Activated CD4-positive, alpha-beta T cell treated with anti-CD3 and anti-CD28 coated beads, Interleukin-2, amount 10 ng/mL, durations not matched to agents 7 days and 5 days (primary cell): ENCODE measurements at places on chromosomes 7 and 10.

DNA sequence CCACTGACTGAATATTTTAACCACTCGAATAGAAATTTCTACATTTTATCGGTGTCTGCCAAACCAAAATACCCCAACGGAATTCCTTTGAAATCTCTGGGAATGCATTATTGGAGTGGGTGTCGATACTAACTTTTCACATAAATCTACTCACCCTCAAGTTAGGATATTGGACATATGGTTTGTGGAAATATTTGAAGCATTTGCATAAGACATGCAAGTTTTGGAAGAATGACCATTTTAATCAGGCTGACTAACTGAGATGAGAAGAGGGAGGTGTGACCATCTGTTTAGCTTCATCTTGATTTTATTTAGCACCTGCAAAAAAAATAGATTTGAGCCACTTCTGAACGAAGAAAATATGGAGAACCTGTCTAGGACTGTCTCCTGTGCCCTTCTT is 61.2 kb downstream of the KLF6 start:
- peaks cover 2% of the 10 kb centered on the region for H3K4me1 ChIP-seq
- H3K27ac ChIP-seq = no peak overlapping the region
- H3K27me3 ChIP-seq = peaks cover 20% of the 10 kb centered on the region
- no peak for DNase-seq
- no peaks in the 10 kb centered on the region for H3K36me3 ChIP-seq

DNA sequence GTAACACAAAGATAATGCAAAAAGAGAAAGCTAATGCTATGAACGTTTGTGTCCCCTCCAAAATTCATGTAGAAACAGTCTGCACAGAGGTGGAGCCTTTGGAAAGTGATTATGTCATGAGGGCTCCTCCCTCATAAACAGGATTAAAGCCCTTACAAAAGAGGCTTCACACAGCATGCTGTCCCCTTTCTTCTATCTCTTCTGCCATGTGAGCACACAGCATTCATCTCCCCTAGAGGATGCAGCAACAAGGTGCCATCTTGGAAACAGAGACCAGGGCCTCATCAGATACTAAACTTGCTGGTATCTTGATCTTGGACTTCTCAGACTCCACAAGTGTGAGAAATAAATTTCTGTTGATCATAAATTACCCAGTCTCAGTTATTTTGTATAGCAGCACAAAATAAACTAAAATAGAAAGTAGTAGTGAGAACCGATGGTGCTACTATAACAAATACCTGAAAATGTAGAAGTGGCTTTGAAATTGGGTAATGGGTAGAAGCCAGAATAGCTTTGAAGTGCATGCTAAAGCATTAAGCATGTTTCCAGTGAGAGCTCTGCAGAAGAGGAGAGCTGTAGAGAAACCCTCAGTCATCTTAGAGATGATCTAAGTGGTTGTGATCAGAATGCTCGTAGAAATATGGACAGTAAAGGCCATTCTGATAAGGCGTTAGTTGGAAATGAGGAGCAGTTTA is 108.7 kb downstream of the DNAJC1 start:
- no peak for DNase-seq
- H3K36me3 ChIP-seq = peaks cover 32% of the 10 kb centered on the region
- H3K4me1 ChIP-seq = peaks cover 16% of the 10 kb centered on the region
- no peak overlapping the region for H3K4me3 ChIP-seq

DNA sequence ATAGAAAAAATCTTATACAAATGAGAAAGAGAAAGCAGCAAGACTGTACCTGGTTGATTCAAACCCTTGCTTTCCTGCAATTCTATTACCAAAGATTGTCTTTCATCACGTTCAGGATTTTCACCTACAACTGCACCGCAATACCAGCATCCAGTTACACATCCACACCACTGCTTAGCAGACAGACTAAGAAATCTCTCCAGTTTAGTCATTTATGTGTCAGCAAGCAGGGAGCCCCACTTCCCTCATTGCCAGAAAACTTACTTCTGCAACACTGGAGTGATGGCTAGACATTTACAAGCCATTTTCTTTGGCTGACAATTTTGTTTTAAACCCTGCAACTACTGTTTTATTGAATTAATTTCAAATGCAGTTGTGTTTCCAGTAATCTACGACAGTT is 359.6 kb upstream of the MEOX2 start:
- no peak for DNase-seq
- no peaks in the 10 kb centered on the region for H3K4me1 ChIP-seq
- H3K4me3 ChIP-seq = no peak overlapping the region
- H3K27me3 ChIP-seq = no peaks in the 10 kb centered on the region
- H3K27ac ChIP-seq = no peak overlapping the region

DNA sequence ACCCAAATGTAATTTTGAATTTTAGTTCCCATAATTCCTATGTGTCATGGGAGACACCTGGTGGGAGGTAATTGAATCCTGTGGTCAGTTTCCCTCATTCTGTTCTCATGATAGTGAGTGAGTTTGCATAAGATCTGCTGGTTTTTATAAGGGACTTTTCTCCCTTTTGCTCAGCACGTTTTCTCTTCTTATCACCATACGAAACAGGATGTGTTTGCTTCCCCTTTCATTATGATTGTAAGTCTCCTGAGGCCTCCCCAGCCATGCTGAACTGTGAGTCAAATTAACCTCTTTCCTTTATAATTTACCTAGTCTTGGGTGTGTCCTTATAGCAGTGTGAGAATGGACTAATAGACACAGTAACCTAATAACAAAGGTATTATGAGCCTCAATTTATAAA is 36.1 kb upstream of the ZNF736 start:
- no peak for DNase-seq
- no peaks in the 10 kb centered on the region for H3K36me3 ChIP-seq
- H3K27ac ChIP-seq = no peak overlapping the region

- H3K4me1 ChIP-seq = no peaks in the 10 kb centered on the region
- H3K27me3 ChIP-seq = peaks cover 7% of the 10 kb centered on the region
- no peaks in the 10 kb centered on the region for H3K36me3 ChIP-seq
- no peak overlapping the region for H3K4me3 ChIP-seq
- no peak overlapping the region for H3K27ac ChIP-seq
These were observed 52.9 kb downstream of the RELN start for GRCh38 chr7:103936558-103936957.

DNA sequence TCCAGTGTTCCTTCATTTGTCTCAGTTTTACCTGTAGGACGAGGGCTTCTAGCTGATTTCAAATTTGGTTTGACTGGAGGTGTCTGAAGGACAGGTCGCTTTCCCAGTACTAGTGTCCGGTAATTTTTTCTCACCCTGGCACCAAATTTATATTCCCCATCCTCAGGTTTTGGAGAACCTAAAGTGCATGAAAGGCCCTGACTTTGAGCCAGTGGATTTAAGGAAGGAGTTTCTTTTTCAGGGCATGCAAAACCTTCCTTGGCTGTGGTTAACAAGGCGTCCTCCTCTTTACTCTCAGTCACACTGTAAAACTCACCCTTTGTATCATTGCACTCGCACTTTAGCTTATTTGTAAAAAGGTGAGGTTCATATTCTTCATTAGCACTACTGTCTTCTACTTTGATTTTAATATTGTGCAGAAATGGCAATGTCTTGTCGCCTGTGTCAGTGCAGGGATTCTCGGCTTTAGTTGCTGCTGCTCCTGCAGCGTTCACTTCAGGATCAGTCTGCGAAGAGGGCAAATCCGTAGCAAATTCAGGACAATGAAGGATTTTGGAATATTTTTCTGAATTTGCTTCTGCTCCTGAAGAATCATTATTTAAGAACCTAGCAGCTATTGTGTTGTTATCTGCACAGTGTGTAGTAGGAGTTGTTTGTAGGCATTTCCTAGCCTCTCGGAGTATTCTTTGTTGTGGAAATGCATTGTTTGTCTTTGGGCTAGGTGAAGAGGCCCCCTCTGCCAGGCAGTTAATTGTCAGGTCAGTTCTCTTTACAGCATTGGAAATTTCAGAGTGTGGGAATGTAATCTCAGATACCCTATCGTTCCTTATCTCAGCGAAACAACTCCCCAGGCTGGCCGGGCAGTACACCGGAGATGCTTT is 9.9 kb downstream of the SKIDA1 start:
- H3K27me3 ChIP-seq = peaks cover 84% of the 10 kb centered on the region
- H3K36me3 ChIP-seq = peaks cover 3% of the 10 kb centered on the region

GRCh38 chr10:58781873-58782488 is 269.3 kb downstream of the BICC1 start:
- no peaks in the 10 kb centered on the region for H3K36me3 ChIP-seq
- no peak overlapping the region for H3K4me3 ChIP-seq
- no peaks in the 10 kb centered on the region for H3K27me3 ChIP-seq
- H3K4me1 ChIP-seq = no peaks in the 10 kb centered on the region
- no peak overlapping the region for H3K27ac ChIP-seq
- DNase-seq = peak; percentile 15

GRCh38 chr10:46175831-46176230 is 111.0 kb upstream of the ANTXRL start:
- peaks cover under 1% of the 10 kb centered on the region for H3K27me3 ChIP-seq
- H3K4me3 ChIP-seq = no peak overlapping the region
- DNase-seq = no peak
- H3K36me3 ChIP-seq = peaks cover under 1% of the 10 kb centered on the region
- peaks cover 9% of the 10 kb centered on the region for H3K4me1 ChIP-seq
- H3K27ac ChIP-seq = no peak overlapping the region

DNA sequence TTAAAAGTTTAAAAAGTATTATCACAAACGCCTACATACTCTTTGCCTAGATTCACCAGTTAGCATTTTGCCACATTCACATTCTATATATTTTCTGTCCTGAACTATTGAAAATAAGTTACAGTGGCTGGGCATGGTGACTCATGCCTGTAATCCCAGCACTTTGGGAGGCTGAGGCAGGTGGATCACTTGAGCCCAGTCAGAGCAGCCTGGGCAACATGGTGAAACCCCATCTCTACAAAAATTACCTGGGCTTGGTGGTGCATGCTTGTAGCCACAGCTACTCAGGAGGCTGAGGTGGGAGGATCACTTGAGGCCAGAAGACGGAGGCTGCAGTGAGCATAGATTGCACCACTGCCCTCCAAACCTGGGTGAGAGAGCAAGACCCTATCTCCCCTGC is 5.3 kb downstream of the ARPC1A start:
- no peaks in the 10 kb centered on the region for H3K27me3 ChIP-seq
- H3K36me3 ChIP-seq = peaks cover 28% of the 10 kb centered on the region
- DNase-seq = no peak
- no peak overlapping the region for H3K4me3 ChIP-seq

DNA sequence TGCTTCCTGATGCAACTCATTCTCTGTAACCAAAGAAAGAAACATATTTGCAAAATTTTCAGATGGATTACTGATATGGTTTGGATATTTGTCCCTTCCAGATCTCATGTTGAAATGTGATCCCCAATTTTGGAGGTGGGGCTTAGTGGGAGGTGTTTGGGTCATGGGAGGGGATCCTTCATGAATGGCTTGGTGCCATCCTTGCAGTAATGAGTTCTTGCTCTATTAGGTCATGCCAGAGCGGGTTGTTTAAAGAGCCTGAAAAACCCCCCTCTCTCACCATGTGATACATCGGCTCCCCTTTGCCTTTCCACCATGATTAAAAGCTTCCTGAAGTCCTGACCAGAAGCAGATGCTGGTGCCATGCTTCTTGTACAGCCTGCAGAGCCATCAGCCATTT is 43.8 kb upstream of the PRKG1 start:
- H3K36me3 ChIP-seq = no peaks in the 10 kb centered on the region
- H3K27me3 ChIP-seq = peaks cover 5% of the 10 kb centered on the region
- no peak overlapping the region for H3K27ac ChIP-seq
- H3K4me1 ChIP-seq = no peaks in the 10 kb centered on the region
- no peak overlapping the region for H3K4me3 ChIP-seq

- H3K36me3 ChIP-seq = no peaks in the 10 kb centered on the region
- DNase-seq = no peak
These were observed 34.6 kb downstream of the KAZALD1 start for GRCh38 chr10:101096378-101096777.
